ENCODE measurements at places on chromosomes 4 and X.
A peak's percentile ranks its signal among the peaks of the same experiment; 100 is the strongest.

- no peak for DNase-seq
These were observed 71.5 kb downstream of the SORBS2 start for GRCh38 chr4:185740471-185740873.

GRCh38 chrX:100768679-100769338, 36.9 kb upstream of the SYTL4 start:
- peak; percentile 70 for DNase-seq

- no peak for DNase-seq
These were observed 169.2 kb downstream of the SPCS3 start for GRCh38 chr4:176489001-176489400.

DNA sequence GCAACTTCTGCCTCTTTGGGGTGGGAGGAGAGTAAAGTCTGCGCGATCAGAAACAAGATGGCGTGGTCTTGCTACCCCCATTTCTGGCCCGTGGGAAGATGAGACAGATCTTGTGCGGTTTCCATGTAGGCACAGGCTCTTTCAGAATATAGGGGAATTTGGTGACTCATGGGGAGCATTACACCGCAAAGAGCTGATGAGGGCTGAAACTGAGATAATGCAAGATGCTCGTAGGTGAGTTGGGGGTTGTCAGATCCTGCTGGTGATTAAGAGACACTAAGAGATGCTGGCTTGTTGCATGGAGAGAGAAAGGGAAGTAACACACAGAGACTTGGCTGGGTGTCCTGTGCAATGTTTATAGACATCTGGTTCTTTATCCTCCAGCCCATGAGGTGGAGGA, 1.5 kb downstream of the EVC start:
- no peak for DNase-seq

DNA sequence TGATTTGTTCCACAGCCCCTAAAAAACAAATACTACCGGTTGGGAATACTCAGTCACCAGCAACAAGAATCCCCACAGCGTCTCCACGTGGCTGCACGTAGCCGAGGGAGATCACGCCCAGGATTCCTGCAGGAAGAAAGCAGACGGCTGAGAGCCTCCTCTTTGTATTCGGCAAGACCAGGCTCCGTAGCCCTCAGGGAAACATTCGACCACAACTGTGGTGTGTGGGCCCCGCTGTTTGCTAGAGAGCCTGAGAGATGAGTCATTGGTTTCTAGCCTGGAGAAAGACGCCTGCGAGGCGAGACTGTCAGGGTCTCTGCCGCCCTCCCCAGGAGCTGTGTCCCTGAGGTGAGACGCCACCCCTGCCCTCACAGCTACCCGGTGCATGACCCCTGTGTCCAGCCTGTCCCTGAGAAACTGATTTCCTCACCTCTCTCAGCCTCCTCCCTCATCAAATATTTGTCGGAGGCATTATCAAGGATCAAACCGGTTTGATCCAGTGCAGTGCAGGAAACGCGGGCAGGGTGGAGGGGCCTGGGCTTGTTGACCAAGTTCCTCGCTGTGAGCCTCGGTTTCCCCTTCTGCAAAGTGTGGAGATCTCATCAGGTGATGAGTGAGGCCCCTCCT, 4.7 kb upstream of the S100P start:
- peak; percentile 54 for DNase-seq

DNA sequence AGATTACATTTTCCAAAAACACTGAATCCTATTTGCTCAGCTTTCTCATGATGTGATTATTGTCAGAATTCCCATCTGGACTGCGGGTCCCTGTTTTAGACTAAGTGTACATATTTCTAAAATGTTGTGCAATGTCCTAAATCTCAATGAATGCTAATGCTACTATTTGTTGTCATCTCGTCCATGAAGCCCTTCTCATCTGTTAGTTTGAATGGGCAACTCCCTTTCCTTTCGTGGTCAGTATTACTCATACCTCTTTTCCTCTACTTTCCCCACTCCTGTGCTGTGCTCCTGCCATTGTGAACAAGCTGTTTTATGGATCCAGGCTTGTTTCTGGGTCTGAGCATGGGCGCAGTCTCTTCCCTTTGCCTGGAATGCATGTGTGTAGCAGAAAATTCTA, 91.0 kb downstream of the MID1 start:
- DNase-seq, result no peak

GRCh38 chr4:140996766-140997165, 136.5 kb downstream of the RNF150 start:
- no peak for DNase-seq

- no peak for DNase-seq
These were observed 21.0 kb upstream of the IL13RA2 start for GRCh38 chrX:115038406-115038805.

- DNase-seq, result no peak
These were observed 23.6 kb downstream of the CA5B start for GRCh38 chrX:15761564-15762191.

DNA sequence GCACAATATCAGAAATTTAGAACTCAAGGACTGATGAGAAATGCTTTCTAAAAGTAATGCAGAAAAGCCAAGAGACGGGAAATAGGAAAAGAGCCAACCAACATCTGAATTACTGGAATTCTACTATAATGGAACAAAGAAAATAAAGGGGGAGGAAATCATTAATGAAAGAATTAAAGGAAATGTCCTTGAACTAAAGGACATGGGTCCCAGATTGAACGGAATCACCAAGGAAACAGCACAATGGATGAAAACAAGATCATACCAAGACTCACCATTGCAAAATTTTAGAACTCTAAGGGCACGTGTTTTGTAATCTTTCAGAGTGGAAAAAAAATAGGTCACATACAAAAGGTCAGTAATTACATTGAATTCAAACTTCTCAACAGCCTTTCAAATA, 35.9 kb downstream of the HPGDS start:
- no peak for DNase-seq

Data from activated CD8-positive, alpha-beta memory T cell treated with anti-CD3 and anti-CD28 coated beads for 1 hour (primary cell).